ENCODE measurements at places on chromosomes 16 and 17.
A peak's percentile ranks its signal among the peaks of the same experiment; 100 is the strongest.

- no peak overlapping the region for H3K4me3 ChIP-seq
- no peak overlapping the region for H3K27ac ChIP-seq
- DNase-seq = no peak
- no peaks in the 10 kb centered on the region for H3K27me3 ChIP-seq
Observed at GRCh38 chr17:40528692-40529417, 27.4 kb upstream of the TNS4 start.

DNA sequence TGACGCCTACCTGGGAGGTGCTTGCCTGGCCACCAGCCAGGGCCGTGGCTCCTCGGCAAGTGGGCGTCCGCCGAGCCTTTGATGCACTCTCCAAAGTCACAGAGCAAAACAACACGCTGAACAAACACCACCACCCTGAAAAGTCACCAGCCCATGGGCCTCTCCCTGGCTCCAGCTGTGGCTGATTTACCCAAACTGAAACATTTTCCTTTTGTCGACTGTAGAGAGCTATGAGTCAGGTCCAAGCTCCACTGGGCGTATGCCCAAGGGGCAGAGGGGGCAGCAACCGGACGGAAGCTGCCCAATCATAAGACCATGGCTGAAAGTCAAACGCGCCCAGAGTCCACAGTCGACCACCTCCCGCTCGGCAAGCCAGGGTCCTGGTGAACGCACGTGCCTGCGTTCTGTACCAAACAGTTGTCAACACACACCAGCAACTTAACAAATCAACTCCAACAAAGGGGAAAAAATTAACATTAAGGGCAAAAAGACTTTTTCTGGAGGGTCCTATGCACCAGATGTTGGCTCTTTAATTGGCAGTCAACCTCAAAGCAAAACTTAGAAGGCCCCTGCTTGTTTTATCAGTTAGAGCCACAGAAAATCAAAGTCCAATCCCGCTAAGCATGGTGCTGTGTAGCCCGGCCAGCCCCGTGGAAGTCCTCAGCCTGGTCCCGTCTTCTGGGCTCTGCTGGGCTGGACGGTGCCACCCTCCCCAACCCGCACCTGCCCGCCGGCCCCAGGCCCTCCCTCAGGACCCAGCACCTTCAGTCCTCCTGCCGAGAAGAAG is 47.3 kb downstream of the TBC1D16 start:
- H3K27me3 ChIP-seq = peaks cover 9% of the 10 kb centered on the region
- H3K27ac ChIP-seq = no peak overlapping the region
- peaks cover 5% of the 10 kb centered on the region for H3K36me3 ChIP-seq
- H3K4me3 ChIP-seq = no peak overlapping the region
- peaks cover 43% of the 10 kb centered on the region for H3K4me1 ChIP-seq
- no peak for DNase-seq

GRCh38 chr17:77966476-77966875 is 8.0 kb downstream of the TNRC6C start:
- no peak for DNase-seq
- H3K36me3 ChIP-seq = no peaks in the 10 kb centered on the region
- H3K4me3 ChIP-seq = no peak overlapping the region
- no peak overlapping the region for H3K27ac ChIP-seq
- H3K27me3 ChIP-seq = no peaks in the 10 kb centered on the region
- H3K4me1 ChIP-seq = peaks cover 32% of the 10 kb centered on the region

- peaks cover 12% of the 10 kb centered on the region for H3K27me3 ChIP-seq
- no peaks in the 10 kb centered on the region for H3K36me3 ChIP-seq
- no peak for DNase-seq
Observed at GRCh38 chr17:77634710-77635109, 323.8 kb upstream of the TNRC6C start.

GRCh38 chr17:81648013-81648706 is 8.2 kb downstream of the PDE6G start:
- DNase-seq = no peak
- H3K27me3 ChIP-seq = peaks cover 19% of the 10 kb centered on the region

GRCh38 chr17:7282752-7283321 is 1.3 kb downstream of the SLC2A4 start:
- peaks cover 4% of the 10 kb centered on the region for H3K4me1 ChIP-seq
- H3K27ac ChIP-seq = no peak overlapping the region
- no peak for DNase-seq
- H3K27me3 ChIP-seq = peaks cover 22% of the 10 kb centered on the region
- H3K4me3 ChIP-seq = peak overlapping the region; percentile 25

GRCh38 chr17:32876417-32877163 is at the start of gene MYO1D:
MYO1D (minus strand) TSS chr17:32877124; CDS start chr17:32876872, 252 bp downstream.
- H3K27ac ChIP-seq = no peak within 1 kb of the TSS
- peak; percentile 44 for DNase-seq
- no peaks in the 10 kb centered on the region for H3K36me3 ChIP-seq
- peaks cover 9% of the 10 kb centered on the region for H3K4me1 ChIP-seq
- peak within 1 kb of the TSS; percentile 97 for H3K4me3 ChIP-seq

GRCh38 chr16:14957576-14958322 is 17.1 kb upstream of the PDXDC1 start:
- H3K4me1 ChIP-seq = no peaks in the 10 kb centered on the region
- H3K4me3 ChIP-seq = no peak overlapping the region
- H3K27ac ChIP-seq = no peak overlapping the region

DNA sequence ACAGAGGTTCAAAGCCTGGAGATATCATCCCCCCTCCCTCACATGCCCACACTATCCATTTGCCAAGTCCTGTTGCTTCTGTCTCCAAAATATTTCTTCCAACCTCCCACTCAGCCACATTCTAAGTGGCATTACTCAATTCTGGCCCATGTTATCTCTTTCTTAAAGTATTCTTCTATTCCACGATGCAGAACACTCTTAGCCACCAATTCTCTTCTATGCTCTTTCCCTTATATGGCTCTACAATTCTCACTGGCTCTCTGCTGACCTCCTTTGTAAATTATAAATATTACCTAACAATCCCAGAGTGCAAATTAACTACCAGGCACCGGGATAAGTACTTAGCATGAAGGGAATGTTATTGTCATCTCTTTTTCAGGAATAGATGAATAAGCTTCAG is 82.4 kb downstream of the KCNJ2 start:
- no peaks in the 10 kb centered on the region for H3K4me1 ChIP-seq
- no peaks in the 10 kb centered on the region for H3K27me3 ChIP-seq
- no peaks in the 10 kb centered on the region for H3K36me3 ChIP-seq
- H3K4me3 ChIP-seq = no peak overlapping the region
- H3K27ac ChIP-seq = no peak overlapping the region

GRCh38 chr17:55427587-55427882 is 5.9 kb upstream of the MMD start:
- H3K4me1 ChIP-seq = no peaks in the 10 kb centered on the region
- peaks cover 3% of the 10 kb centered on the region for H3K27me3 ChIP-seq
- DNase-seq = no peak
- no peak overlapping the region for H3K27ac ChIP-seq
- H3K36me3 ChIP-seq = no peaks in the 10 kb centered on the region

DNA sequence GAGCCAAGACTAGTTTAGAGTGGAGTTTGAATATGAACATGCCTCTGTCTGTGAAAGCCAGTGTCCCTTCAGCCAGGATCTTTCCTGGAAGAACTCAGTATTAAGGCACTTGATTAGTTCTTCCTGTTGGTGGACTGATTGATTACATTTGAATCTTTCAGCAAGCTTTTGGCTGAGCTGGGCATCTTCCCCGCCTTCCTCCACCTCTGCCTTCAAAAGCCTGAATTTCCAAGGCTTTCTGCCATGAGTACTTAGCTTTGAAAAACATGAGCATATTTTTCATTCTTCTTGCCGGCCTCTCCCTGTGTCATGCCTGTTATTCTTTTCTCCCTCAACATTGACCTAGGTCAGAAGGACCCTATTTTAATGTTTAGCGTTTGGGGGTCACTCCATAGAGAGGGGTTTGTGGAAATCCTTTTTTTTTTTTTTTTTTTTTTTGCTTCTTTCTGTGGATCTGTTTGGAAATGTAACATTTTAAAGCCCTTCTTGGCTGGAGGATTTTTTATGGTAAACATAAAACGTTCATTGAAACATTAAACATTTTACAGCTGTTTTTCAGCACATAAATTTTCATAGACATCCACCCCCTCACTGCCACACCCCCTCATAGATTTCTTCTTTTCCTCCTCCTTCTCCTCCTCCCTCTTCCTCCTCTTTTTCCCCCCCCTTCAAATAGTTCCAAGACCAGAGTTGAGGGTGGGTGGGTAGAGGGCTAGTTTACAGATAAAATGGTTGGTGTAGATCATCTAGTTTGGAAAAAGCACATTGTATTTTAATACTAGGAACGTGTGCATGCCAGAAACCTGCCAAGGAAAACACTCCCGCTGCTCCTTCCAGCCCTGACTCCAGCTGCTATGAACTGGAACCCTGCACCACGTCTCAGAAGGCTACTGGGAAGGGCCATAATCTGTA is 645.9 kb downstream of the WWOX start:
- H3K36me3 ChIP-seq = no peaks in the 10 kb centered on the region
- no peak overlapping the region for H3K4me3 ChIP-seq
- H3K27me3 ChIP-seq = no peaks in the 10 kb centered on the region
- H3K27ac ChIP-seq = no peak overlapping the region

DNA sequence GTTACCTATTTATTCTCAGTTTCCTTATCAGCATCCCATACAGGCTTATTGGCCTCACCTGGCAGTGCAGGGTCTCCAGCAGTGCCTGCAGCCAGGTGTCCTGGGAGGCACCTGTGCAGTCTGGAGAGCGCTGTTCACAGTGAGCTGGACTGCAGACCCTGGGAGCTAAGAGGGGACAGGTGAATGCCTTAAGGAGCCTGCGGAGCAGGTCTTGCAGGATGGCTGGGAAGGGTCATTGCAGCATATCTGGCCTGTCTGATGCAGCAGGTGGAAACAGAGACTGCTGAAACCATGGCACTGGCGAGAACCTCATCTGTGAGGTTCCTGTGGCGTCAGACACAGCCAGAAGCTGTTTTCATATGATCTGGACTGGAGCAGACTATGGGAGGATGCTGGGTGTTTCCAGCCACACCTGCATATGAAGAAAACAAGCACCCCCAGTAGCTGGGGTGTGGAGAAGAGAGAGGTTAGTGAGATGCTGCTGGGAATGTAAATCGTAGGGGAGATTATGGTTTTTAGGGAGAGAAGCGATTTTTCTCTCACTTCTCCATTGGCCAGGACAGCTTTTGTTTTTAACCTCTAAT is 77.0 kb downstream of the NTN1 start:
- no peak for DNase-seq
- H3K4me3 ChIP-seq = no peak overlapping the region
- H3K27me3 ChIP-seq = no peaks in the 10 kb centered on the region
- H3K27ac ChIP-seq = no peak overlapping the region
- peaks cover 6% of the 10 kb centered on the region for H3K36me3 ChIP-seq

DNA sequence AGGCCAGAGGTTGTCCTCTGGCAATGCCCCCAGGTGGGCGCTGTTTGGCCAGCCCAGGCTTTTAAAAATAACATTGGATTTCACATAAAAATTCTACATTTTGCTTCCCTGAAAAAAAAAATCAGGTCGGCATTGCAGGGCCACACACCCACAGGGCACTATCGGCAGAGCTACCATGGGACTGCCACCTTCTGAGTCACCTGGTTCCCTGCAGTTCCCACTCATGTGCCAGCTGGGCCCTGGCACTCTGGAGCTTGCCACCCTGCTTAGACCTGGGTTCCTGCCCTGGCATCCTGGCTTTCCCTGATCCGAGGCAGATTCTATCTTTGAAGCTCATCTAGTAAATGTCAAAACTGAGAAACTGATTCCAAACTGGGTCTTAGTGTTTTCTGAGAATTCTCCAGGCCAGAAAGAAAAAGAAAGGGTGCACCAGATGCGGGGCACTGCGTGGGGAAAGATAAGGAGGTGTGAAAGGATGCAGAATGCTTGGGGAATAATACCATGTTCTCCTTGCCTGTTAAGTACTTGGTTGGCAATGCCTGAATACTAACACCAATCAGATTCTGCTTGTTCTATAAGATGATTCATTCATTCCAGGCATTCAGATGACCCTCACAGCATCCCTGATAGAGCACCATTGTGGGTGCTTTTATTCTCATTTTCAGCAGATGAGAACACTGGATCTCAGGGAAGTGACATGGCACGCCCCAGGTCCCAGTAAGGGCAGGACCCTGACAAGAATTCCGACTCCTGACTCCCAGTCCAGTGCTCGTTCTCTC is 51.8 kb downstream of the RAI1 start:
- no peaks in the 10 kb centered on the region for H3K36me3 ChIP-seq
- no peak for DNase-seq
- H3K27ac ChIP-seq = no peak overlapping the region
- H3K27me3 ChIP-seq = peaks cover 14% of the 10 kb centered on the region
- peaks cover 43% of the 10 kb centered on the region for H3K4me1 ChIP-seq

- H3K27me3 ChIP-seq = peaks cover 2% of the 10 kb centered on the region
- H3K27ac ChIP-seq = no peak overlapping the region
- H3K4me1 ChIP-seq = peaks cover 43% of the 10 kb centered on the region
- no peak overlapping the region for H3K4me3 ChIP-seq
- DNase-seq = no peak
- peaks cover 4% of the 10 kb centered on the region for H3K36me3 ChIP-seq
Observed at GRCh38 chr17:67492251-67492740, 115.2 kb downstream of the PITPNC1 start.

- H3K4me3 ChIP-seq = no peak overlapping the region
- peaks cover 2% of the 10 kb centered on the region for H3K4me1 ChIP-seq
- no peak for DNase-seq
- peaks cover 9% of the 10 kb centered on the region for H3K27me3 ChIP-seq
- peaks cover 17% of the 10 kb centered on the region for H3K36me3 ChIP-seq
Observed at GRCh38 chr17:3979290-3979611, 15.0 kb upstream of the ATP2A3 start.

GRCh38 chr17:18017958-18018357 is 21.0 kb downstream of the ATPAF2 start:
- peaks cover 29% of the 10 kb centered on the region for H3K4me1 ChIP-seq
- H3K4me3 ChIP-seq = no peak overlapping the region
- DNase-seq = no peak
- no peak overlapping the region for H3K27ac ChIP-seq

DNA sequence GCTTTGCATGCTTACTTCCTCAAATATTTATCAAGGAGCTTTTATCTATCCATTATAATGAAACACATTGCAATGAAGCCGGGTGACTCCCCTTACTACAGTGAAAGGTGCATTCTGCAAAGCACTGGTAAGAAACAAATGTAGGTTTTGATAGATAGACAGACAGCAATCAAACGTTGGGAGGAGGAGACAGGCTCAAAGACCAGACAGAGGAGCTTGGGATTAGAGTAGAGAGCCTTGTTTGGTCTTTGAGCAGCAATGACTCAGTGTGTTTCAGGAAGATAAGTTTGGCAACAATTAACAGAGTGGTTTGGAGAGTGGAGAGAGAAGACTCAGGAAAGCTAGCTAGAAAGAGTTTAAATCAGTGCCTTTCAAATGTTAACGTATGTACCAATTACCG is 68.8 kb downstream of the ZNF18 start:
- no peaks in the 10 kb centered on the region for H3K27me3 ChIP-seq
- no peak overlapping the region for H3K27ac ChIP-seq
- no peak for DNase-seq
- no peaks in the 10 kb centered on the region for H3K36me3 ChIP-seq
- H3K4me1 ChIP-seq = no peaks in the 10 kb centered on the region

- DNase-seq = no peak
- no peak overlapping the region for H3K4me3 ChIP-seq
- H3K4me1 ChIP-seq = peaks cover 4% of the 10 kb centered on the region
- no peaks in the 10 kb centered on the region for H3K36me3 ChIP-seq
Observed at GRCh38 chr16:83005653-83006160, 378.9 kb downstream of the CDH13 start.
